ENCODE measurements at places on chromosomes 6 and 20.

DNA sequence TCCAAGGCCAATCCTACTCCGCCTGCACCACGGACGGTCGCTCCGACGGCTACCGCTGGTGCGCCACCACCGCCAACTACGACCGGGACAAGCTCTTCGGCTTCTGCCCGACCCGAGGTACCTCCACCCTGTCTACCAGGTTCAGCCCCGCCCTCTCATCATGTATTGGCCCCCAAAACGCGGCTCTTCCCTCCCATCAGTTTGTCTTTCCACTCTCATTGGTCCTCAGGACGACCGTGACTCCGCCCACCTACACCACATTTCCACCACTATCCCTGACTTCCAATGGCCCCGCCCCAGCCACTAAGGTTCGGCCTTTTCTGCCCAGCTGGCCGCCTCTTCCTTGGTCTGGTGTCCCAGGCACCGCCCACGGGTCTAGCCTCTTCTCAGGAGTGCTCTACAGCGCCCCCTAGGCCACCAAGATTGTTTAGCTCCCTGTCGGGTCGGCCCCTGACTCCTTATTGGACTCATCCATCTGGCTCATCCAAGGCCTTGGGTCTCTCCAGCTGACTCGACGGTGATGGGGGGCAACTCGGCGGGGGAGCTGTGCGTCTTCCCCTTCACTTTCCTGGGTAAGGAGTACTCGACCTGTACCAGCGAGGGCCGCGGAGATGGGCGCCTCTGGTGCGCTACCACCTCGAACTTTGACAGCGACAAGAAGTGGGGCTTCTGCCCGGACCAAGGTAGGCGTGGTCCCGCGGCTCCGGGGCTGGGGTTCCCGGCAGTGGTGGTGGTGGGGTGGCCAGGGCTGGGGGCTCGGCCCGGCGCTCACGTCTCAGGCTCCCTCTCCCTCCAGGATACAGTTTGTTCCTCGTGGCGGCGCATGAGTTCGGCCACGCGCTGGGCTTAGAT is 3.1 kb downstream of the MMP9 start:
- DNase-seq = peak; percentile 86

DNA sequence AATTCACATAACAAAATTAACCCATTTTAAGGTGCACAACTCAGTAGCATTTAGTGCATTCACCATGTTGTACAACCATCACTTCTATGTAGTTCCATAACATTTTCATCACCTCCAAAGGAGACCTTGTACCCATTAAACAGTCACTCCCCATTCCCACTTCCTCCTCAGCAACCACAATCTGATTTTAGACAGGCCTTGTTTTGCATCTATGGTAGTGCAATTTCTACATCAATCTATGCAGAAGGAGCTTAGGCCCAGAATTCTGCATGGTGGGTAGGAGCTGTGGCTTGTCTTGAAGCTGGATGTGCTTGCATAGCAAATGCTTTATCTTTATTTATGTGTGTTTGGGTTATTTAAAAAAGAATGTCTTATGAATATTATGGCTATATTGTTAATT is 13.5 kb upstream of the HLA-DQA1 start:
- no peak for DNase-seq

DNA sequence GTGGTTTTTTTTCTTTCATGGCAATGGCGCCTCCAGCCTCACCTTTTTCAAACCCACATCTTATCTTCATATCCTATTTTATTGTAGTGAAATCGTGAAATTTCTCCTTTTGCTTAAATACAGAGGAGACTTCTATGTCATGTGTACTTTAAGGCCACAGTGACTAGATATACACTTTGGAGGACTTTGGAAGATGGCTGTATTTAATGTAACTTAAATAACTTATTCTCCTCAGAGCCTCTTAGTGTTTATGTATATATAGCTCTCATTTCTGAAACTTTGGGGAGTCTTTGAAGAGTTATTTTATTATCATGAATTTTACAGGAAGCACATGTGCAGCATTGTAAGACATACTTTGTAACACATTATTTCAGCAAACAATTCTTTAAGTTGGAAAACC is 968 bp downstream of the LAMA2 start:
- no peak for DNase-seq

DNA sequence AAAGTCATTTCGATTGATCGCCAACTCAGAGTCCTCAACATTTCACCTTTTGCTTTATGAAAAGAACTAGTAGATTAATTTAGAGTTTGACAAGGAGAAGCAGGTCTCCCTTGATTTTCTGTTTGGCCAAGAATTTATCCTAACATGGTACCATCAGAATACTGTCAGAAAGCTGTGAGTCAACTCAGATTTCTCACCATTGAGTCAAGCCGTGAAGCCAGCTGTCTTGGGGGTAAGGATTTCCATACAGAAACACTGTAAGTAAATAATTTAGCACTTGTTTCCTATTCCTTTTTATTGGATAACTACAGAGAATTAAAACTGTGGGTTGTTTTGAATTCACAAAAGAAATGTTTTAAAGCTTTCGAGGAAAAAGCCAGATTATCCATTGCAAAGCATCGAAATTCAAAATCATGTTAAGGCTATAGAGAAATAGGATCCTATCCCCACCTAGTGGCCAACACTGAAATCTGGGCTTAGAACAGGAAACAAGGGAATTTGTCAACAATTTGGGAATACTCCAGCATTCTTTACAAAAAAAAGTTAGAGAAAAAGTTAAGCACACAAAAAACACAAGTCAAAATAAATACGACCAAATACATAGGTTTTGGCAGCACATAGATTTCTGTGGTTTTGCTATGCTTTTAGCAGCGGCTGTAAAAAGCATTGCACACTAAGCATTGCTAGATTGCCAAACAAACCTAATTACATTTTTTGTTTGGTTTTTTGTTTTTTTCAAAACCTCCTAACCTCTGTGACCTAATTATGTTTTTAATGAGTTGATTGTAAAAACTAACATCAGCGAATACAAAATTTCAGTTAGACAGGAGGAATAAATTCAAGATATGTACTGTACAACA is 44.2 kb downstream of the COL11A2 start:
- DNase-seq = no peak

DNA sequence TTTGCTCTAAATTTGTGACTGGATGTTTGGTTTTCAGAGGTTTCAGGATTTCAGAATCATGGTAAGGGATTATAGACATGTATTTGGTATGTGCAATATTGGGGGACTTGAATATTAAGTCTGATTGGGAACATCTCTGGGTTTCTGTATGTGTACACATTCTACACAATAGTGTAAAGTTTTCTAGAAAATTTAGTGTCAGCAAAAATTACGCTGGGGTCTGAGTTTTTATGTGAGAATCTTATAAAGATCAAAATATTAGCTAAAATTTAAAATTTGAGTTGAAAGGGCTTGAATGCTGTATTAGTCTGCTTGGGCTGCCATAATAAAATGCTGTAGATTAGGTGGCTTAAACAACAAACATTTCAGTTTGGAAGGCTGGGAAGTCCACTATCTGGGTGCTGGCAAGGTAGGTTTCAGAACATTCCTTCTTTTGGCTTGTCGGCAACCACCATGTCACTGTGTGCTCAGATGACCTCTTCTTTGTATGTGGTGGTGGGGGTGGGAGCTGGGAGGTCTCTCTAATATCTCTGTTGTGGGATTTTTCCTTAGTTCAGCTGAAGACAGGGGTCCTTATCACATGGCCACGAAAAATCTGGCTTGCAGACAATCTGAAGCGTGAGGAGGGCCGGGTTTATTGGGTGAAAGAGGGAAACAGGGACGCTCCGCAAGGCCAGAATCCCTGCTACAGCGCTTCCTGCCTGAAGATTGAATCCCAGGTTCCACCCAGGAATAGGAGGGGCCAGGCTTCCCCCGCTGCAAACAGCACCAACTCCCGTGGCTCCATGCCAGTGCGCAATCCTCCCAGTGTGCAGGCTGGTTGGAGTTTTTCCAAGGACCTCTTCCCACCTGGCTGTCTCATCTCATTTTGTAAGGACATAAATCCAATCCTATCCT is 299.7 kb downstream of the PLCB1 start:
- DNase-seq = no peak

DNA sequence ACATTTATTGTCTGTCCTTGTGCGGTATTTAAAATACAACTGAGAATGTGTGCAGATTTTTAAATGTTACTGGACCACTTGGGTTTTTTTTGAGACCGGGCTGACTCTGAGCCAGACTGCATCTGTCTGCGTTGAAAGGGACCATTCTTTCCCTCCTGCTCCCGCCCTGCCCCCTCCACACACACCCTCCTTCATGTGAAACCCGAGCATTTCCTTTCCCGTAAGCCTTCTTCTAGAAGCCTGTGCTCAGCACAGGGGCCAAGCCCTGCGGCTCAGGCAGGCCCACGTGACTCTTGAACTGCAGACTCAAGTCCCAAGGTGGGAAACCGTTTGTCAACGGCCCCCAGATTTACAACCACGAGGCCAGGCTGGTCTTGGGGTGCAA is 82.7 kb upstream of the FOXC1 start:
- peak; percentile 85 for DNase-seq

DNA sequence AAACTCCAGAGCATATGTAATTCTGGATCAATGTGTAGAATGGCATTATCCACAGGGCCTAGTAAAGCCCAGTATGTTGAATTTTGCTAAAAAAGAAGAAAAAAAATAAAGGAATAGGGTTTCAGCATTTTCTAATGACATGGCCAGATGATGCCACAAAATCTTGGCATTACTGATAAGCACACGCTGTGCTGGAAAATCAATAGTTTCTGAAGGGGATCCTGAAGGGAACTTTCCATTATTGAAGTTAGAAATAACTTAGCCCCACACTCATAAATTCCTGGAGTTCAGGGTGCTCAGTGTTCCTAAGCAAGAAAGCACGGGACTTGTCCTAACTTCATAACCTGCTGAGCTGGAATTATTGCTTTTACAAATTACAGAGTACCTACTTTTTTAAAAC is 10.8 kb downstream of the TENT5A start:
- DNase-seq = no peak

DNA sequence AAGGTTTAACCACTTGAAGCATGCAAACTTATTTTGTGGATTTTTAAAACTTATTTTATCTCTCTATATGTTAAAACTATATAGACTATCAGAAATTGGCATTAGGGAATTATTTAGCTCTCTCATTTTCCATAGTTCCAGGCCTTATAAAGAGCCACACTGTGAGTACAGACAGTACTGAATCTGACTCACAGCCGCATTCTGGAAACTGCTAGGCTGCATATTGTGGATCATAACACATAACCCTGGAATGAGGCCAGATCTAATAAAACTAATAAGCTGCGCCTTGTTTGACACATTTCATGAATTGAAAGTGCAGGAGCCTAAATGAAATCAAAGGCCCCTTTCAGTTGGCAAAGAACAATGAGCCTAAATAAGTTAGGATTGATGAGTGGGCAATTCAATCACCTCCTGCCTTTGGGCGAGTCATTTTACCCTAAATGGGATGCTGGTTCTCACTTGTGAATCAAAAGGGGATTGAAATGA is 308.4 kb downstream of the PACRG start:
- no peak for DNase-seq

DNA sequence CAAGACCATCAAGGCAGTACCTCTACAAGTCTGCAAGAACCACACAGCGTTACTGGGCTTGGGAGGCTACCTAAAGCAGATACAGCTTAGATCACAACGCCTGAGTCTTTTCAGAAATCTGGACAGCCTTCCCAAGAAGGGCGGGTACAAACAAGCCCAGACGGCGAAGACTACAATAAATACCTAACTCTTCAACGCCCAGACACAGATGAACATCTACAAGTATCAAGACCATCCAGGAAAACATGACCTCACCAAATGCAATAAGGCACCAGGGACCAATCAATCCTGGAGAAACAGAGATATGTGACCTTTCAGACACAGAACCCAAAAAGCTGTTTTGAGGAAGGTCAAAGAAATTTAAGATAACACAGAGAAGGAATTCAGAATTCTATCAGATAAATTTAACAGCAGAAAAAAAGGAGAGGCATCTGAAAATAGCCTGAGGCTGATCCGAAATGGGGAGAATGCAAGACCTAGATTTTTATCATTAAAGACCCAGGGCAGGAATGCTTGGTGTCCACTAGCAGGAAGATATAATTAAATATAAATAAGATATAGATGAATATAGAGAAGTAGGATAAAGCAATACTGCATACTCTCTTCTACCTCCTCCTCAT is 131.7 kb upstream of the COL21A1 start:
- DNase-seq = no peak

DNA sequence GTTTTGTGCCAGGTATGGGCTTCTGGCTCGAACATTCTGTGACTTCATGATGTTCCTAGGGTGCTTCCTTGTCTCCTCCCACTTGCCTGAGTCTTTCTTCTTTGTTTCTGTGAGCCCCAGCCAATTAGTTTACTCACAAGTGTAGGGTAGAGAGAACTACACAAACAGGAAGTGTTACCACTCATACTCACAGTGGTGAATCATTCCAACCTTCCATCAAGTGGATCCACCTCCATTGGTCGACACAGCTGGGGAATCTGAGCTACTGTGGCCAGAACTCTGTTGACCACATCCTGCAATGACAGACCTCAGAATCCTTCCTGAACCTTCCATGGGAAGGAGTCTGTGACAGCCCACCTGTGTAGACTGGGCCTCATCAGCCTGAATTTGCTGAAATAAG is 76.8 kb downstream of the UNC5CL start:
- DNase-seq = peak; percentile 86

GRCh38 chr6:124536157-124536841 is 425.9 kb upstream of the RNF217 start:
- DNase-seq = no peak

DNA sequence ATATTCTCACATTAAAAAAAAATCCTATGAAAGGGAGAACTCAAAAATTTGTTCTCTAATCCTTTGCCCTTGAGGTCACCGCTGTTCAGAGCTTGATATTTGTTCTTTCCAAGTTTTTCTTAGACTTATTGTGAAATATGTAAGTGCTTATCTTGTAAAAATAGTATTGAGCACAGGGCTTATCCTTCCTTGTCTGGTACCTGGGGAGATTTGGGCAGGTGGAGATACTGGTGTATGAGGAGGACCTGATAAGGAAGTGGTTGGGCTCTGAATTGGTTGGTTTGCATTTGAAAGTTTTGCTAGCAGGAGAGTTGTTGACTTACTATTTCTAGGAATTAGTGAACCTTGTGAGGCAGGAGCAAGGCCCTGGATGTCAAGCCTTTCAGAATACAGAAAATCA is 28.9 kb upstream of the ANKEF1 start:
- no peak for DNase-seq

GRCh38 chr6:75101896-75102295 is 104.0 kb downstream of the COL12A1 start:
- DNase-seq = no peak

DNA sequence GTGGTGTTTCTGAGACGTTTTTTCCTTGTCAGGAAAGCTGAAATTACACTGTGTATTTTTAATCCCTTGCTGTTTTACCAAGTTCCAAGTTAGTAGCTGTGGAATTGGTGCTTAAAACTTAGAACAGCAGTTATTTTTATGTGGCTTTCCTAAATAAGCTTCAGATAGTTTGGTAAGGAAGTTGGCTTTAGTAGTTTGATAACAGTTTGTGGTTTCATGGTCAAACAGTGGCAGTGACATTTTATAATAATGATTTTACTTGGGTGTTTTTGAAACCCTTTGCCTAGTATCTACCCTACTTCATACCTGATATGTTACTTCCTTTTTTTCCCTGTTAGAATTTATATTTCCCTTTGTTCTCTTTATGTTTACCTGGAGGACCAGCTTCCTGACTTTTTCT is 164.9 kb downstream of the JARID2 start:
- DNase-seq = no peak

- DNase-seq = no peak
These were observed 136.8 kb downstream of the BFSP1 start for GRCh38 chr20:17394411-17394810.

GRCh38 chr6:108673602-108674001 is 112.9 kb downstream of the FOXO3 start:
- no peak for DNase-seq

- no peak for DNase-seq
These were observed 60.3 kb upstream of the C20orf144 start for GRCh38 chr20:33601861-33602260.
